ENCODE measurements at places on chromosomes 7 and 10.

- DNase-seq = no peak
These were observed 30.0 kb upstream of the LANCL2 start for GRCh38 chr7:55335151-55335550.

GRCh38 chr10:6091630-6092029, 2.8 kb downstream of the RBM17 start:
- no peak for DNase-seq

DNA sequence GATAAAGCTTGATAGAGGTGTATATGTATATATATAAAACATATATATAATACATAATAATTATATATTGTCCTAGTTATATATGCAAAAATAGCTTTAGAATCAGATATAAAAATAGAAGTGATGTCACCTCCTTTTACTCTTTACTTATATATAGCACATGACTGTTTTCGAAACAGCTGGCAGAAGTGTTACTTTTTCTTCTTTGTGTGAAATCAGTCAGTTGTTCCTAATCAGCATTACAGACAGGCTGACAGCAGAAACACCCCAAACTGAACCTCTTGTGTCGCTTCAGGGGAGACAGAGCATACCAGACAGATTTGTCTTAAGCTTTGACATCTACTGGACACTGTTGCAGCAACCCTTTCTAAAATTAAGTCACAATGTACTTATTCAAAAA, 684.9 kb upstream of the CELF2 start:
- no peak for DNase-seq

GRCh38 chr7:157668221-157668883, 331.5 kb downstream of the DNAJB6 start:
- DNase-seq = no peak

DNA sequence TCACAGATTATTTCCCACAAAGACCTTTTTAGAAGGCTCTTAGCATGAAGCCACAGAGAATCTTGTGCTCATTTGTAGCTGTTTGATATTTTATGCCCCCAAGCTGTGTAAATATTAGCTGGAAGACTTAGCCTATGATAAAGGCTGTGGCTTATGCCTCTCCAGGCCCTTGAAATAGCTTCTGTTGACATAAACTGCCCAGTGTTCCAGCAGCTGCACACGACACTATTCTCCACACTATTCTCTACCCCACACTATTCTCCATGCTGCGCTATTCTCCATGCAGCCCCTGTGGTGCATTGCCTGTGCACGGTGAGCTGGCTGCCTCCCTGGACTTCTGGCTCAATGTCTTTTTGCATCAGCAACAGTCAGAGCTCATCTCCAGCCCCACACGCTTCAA, 13.1 kb downstream of the DDC start:
- DNase-seq = no peak

GRCh38 chr7:1346851-1347250, 112.4 kb downstream of the MICALL2 start:
- no peak for DNase-seq

- DNase-seq = peak; percentile 93
These were observed 54.7 kb upstream of the BICC1 start for GRCh38 chr10:58457761-58458616.

- no peak for DNase-seq
These were observed 2.0 kb downstream of the KCNMA1 start for GRCh38 chr10:77635402-77636227.

DNA sequence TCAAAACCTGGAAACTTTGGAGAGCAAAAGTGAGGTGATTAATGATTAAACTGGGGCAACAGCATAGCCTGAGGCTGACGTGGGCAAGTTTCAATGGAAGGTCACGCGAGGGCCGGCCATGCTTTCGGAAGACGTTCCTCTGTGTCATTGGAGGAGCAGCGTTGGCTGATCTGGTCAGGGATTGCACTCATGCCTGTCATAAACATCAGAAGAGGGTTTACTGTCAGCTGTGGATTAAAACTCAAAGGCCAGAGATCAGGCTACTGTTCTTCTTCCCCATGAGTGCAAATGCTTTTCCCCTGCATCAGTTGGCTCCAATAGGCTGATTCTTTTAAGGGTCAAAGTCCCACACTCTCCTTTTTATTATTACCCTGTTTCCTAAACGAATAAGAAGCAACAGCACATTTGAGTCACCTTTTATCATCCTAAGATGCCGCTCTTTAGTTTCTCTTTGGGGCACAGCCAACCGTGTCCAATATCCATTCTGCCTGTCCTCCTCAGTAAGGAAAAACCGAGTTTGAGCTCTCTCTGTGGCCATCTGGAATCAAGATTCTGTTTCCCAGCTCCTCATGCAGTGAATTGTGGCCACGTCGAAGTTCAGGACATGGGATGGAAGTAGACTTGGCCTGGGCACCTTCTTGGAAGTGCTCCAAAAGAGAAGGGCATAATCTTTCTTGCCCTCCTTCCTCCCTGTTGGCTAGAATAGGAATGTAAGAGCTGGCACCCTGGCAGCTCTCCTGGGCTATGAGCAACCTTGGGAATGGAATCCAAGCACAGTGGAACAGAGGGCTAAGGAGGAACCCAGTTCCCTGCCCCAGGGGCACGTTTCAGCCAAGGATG, 62.5 kb upstream of the INSIG1 start:
- DNase-seq = no peak

- no peak for DNase-seq
These were observed 32.3 kb upstream of the CTBP2 start for GRCh38 chr10:125192620-125193019.

DNA sequence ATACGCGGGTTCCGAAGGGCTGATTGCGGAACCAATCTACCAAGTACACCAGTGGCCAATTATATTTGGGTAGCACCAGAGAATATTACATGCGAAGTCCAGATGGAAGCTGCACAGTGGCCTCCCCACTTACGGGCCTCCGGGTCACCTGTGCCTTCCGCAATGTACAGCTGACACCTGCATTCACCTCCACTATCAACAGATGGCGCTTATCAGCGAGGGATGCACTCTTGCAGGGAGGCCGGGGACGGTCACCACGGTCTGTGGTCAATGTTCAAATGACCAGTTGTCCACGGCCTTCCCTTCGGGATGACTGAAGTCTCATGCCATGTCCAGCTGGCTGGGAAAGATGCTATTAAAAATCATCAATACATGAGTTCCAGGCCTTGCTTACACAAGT, 47.6 kb downstream of the SLIT1 start:
- no peak for DNase-seq

- no peak for DNase-seq
These were observed 507.2 kb upstream of the IGFBP3 start for GRCh38 chr7:46428295-46428694.

Measured in non-pigmented ciliary epithelial cell (primary cell).